ENCODE measurements at places on chromosomes 2 and 18.
A peak's percentile ranks its signal among the peaks of the same experiment; 100 is the strongest.

- no peak for DNase-seq
Measured at GRCh38 chr18:73891572-73892421, 255.8 kb downstream of the FBXO15 start.

GRCh38 chr2:139217641-139218040 is 437.5 kb upstream of the NXPH2 start:
- DNase-seq: no peak

DNA sequence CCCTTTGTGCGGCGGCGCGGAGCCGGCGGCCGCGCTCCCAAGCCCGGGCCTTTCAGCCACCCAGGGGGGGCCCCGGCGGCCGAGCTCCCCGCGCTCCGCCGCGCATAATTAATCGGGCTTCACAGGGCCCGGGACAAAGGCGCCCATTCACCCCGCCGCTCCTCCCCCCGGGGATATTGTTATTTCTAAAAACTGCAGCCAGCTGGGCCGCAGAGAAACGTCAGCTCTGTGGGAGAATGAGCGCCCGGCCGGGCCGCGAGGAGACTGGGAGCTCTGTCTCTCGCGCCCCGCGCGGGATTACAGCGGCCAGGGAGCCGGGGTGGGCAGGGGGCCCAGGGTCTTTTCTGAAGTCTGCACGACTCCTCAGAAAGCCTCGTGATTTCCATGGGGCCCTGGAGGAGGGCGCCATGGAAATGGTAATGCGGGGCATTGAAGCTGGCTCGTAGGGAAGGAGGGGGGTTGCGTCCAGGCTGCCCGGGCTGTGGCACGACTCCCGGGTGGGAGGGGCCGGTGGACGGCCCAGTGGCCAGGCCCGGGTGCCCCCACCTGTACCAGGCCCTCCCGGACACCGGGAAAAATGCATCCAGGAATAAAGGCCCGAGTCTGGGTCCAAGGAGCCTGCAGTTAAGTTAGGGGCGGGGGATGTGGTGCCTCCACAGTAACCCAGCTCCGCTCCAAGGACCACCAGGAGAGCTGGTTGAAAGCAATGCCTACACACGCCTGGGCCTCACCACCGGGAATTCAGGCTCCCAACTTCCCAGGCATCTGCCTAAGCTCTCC is 125.3 kb downstream of the ZFP36L2 start:
- peak; percentile 85 for DNase-seq

DNA sequence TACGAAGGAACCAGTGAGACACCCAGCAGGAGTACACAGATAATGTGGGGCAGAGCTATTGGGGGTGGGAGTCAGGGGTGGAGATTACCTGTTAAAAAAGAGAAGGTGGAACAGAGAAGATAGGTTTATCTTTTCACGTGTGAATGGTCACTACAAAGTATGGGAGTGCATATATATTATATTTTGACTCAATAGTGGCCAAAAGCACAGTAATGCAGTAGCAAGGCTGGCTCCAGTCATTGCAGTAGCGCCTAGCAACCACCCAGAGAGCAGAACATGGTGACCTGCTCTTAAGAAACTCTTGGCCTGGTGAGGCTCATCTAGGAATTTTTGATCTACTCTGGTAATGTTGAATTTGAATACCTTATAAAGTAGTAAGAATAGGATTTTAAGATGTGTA is 1.0 kb downstream of the IMPACT start:
- no peak for DNase-seq

- no peak for DNase-seq
Measured at GRCh38 chr2:113877711-113878598, 11.9 kb upstream of the ACTR3 start.

DNA sequence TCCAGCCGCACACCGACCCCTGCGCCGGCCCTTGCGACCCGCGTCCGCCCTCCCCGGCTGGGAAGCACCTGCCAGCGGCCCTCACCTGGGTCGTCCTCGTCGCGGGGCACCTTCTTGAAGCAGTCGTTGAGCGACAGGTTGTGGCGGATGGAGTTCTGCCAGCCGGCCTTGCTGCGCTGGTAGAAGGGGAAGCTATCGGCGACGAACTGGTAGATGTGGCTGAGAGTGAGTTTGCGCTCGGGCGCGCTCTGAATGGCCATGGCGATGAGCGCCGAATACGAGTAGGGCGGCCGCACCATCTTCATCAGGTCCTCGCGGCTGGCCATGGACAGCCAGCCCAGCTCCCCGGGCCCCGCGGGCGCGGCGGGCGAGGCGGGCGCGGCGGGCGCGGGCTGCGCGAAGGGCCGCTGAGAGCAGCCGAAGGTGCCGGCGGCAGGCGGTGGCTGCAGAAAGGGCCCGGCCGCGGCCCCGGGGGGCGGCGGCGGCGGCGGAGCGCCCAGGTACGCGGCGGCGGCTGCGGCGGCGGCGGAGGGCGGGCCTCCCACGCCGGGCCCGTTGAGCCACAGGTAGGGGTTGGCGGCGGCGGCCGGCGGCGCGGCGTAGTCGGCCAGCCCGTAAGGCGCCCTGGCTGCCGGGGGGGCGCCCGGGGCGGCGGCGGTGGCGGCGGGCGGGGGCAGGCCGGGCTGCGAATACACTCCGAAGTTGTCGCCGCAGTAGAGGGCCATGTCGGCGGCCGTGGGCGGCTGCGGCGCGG is 505 bp downstream of the FOXI3 start:
- DNase-seq: no peak

- no peak for DNase-seq
Measured at GRCh38 chr2:127256381-127256780, 36.3 kb upstream of the CYP27C1 start.

GRCh38 chr2:47653902-47654789 is 128.8 kb upstream of the MSH6 start:
- DNase-seq: no peak

- DNase-seq: no peak
Measured at GRCh38 chr18:23103449-23103848, 31.8 kb upstream of the CABLES1 start.

DNA sequence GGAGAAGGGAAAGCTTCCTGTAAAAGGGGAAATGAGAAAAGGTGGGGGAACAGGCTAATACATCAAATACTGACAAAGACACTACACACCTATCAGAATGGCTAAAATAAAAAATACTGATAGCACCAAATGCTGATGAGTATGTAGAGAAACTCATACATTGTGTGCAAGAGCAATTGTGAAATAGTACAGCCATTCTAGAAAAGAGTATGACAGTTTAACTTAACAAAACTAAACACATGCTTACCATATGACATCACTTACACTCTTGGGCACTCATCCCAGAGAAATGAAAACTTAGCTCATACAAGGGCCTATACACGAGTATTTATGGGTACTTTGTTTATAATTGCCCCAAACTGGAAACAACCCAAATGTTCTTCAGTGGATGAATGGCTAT is 53.4 kb downstream of the ZNF638 start:
- no peak for DNase-seq

Data from tibial artery (tissue), 4 donors.